Epithelial cell of proximal tubule (primary cell): ENCODE measurements at places on chromosomes 4 and X. TPM values are rescaled to one million over a fixed set of nuclear protein-coding genes. Genes with fewer than 3 reads are reported as not detected.

The CHRDL1 gene
- 22.1 and 56.2 TPM in 2 replicates for total RNA-seq

The PAGE5 gene
- total RNA-seq: not detected in 2 replicates

The VSIG4 gene
- total RNA-seq: not detected in 2 replicates

The CYLC1 gene
- not detected in 2 replicates for total RNA-seq

The ELF4 gene
- total RNA-seq: 19.3 and 28.9 TPM in 2 replicates

The CXCL3 gene
- total RNA-seq: 4.8 and 6.6 TPM in 2 replicates

The HEPH gene
- 0.65 and 1.9 TPM in 2 replicates for total RNA-seq

The MAGEC3 gene
- not detected in 2 replicates for total RNA-seq

The C4orf51 gene
- total RNA-seq: not detected in 2 replicates

The PPID gene
- total RNA-seq: 51.0 and 54.0 TPM in 2 replicates

The KLB gene
- not detected in 2 replicates for total RNA-seq

The ARSJ gene
- 28.5 and 31.9 TPM in 2 replicates for total RNA-seq

The TECRL gene
- not detected in 2 replicates for total RNA-seq
